Right ventricle myocardium superior (tissue), 1 donor: ENCODE measurements at places on chromosomes 3 and 15. TPM values are rescaled to one million over a fixed set of nuclear protein-coding genes. Genes with fewer than 3 reads are reported as not detected.

GRCh38 chr3:49802719-49803464 is at the start of gene INKA1:
Gene INKA1, plus strand, starts transcription at chr3:49803261. Its CDS starts 132 bp downstream, at chr3:49803393.
- DNase-seq = peak; percentile 95

GRCh38 chr3:18237251-18238005 is 187.7 kb downstream of the SATB1 start:
- no peak for DNase-seq

DNA sequence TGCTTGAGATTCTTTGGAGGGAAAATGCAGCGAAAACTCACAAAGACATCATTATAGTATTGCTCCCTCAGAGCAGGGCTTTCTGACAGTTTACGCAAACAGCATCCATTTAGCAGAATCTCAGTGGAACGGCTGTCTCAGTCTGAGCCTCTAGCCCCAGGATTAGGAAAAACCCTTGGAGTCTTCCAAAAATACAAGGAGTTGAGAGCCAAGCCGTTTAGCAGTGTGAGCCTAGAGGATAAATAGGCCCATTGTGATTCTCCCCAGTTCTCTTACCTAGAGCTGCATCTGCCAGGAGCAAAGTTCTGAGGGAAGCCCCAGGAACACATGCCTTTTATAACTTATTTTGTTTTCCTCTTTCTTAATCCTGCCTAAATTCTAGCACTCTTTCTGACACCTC is 359.6 kb downstream of the NTRK3 start:
- DNase-seq = no peak

- DNase-seq = no peak
Measured at GRCh38 chr15:97966924-97967620, 6.6 kb downstream of the ARRDC4 start.

DNA sequence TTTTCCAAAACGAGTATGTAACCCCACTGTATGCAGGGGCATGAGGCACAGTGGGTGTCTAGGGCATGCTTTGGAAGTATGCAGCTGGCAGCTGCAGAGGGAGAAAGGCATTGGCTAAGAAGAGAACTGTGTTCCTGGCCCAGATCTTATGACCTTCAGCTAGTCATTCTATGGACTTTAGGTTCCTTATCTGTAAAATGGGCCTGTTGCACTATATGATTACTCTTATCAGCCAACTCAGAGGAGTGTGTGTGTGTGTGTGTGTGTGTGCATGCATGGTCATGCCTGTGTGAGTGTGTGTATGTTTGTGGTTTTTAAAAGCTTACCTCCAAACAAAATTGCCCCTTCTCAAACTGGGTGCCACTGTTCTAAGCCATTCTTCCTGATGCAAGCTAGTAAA is 27.4 kb upstream of the CHST2 start:
- DNase-seq = no peak

DNA sequence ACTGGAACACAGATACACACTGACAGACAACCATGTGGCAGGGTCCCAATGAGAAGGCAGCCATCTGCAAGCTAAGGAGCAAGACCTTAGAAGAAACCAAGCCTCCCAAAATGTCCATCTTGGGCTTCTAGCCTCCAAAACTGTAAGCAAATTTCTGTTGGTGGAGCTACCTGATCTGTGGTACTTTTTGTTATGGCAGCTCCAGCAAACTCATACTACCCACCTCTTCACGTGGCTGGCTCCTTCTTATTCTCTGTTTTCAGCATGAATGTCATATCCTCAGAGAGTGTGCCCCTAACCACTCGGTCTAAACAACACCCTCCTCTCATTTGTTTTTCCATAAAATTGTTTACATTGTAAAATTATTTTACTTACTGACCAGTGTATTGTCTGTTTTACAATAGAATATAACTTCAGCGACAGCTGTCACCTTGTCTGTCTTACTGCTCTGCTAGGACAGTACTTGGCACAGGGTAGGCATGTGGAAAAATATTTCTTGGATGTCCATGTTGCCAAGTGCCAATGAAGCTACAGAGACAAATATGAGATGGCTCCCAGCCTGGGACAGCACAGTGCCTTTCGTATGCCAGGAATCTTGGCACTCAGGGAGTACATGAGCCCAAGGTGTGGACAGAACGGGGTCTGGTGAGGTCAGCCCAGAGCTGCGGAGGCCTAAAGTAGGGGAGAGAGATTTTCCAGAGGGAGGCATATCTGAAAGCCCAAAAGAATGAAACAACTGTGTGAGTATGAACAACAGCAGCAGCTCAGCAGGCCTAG is 17.4 kb upstream of the SLC25A36 start:
- DNase-seq = peak; percentile 74

- no peak for DNase-seq
Measured at GRCh38 chr15:59349680-59350420, 22.8 kb downstream of the MYO1E start.

GRCh38 chr15:70044168-70044567 is 53.5 kb downstream of the TLE3 start:
- DNase-seq = no peak

The PSTPIP1 gene
- 5.0 TPM for total RNA-seq

GRCh38 chr3:11335056-11335608 is 62.9 kb downstream of the ATG7 start:
- DNase-seq = no peak

The ARNT2 gene
- total RNA-seq = 3.3 TPM

DNA sequence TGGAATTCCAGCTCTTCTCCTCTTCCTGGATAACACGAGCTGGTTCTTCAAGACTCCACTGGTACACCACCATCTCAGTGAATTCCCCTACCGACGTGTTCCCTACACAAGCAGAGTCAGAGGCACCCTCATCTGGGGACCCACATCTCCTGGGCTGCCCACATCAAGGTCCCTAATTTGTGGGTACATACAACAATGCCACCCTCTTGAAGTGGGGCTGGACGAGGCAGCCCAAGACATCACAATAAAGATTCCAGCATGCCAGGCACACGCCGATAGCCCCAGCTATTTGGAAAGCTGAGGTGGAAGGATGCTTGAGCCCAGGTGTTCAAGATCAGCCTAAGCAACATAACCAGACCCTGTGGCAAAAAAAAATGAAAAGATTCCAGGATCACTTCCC is 221.2 kb upstream of the LINGO1 start:
- DNase-seq = no peak

DNA sequence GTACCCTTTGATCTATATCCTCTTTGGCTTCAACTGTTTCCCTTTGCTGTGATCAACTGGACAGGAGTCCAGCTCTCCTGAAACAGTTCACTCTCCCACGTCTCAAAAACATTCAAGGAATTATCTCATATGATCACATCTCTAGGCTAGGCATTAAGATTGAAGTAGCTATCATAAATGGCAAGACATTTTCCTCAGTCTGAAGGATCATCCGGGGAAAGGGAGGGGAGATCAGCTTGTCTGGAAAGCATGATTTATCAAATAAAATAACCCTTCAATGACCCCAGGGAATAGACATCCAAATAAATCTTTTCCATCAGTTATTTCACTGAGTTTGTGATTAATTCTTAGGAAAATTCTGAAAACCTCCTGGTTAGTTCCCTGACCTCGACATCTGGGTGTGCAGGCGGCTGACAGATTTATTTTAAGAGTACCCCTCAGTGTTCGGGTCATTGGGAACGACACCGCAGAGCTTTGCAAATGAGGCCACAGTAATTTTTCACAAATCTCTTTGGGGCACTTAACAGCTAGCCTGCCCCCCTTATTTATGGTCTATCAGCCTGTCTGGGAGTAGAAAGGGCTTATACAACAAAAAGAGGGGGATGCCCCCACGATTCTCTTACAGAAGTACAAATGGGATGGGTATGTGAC is 65.8 kb downstream of the NSMCE3 start:
- DNase-seq = no peak

DNA sequence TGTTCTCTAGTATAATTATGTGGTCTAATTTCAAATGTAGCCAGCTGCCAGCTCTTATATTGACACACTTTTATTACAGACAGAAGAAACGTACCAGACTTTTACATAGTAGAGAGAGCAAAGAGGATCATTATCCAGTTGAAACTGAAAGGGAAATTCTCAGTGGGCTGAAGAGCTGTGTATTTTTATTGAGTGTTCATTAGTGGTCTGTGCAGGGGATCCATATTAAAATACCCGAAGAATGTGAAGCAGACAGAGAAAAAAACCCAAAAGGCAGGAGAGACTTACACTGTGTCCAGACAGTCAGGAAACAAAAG is 41.3 kb downstream of the MYRIP start:
- no peak for DNase-seq

DNA sequence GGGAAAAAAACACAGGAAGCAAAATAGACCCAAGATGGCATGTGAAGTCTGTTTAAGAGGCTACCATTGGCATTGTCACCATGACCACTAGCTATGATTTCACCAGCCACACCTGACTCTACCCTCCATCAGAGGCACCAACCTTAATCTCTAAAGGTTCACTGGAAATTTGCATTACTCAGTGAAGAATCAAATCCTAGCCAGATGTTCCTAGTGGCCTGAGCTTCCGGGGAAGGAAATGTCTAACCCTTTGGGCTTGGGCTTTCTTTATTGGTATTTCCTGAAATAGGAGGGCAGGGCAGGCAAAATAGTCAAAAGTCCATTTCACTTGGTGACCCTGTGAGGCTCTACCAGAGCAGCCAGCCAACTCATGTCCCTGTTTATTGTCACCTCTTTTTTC is 110.9 kb upstream of the PHLDB2 start:
- DNase-seq = no peak

DNA sequence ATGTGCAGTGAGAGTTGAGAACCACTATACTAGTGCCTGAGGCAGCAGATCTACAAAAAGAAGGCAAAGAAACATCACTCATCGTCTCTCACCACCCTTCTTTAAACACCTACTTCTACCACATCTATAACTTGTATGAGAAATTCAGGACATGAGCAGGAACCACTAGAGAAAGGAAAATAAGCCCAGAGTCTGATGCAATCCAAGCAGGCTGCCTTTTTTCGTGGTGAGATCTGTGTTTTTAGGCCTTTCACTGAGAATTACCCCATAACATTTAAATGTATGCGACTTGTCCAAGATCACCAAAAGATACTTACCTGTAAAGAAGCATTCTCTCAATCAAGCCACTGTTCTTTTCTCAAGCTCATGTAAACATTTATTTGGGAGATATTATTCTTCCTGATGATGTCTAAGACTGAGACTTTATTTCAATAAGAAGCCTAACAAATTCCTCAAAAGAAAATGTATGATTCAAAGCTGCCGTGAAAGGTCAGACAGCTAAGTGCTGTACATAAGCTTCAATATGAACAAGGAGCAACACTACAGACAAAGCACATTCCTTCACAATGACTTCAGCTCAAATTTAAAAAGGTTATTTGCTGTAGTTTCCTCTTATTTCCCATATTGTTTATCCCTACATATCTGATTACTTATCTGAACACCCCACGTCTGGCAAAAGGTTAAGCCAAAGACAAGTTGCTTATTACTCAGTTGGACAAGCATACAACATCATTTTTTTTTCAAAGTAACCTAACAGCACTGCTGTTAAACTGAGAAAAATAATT is 16.5 kb downstream of the SPICE1 start:
- DNase-seq = no peak

DNA sequence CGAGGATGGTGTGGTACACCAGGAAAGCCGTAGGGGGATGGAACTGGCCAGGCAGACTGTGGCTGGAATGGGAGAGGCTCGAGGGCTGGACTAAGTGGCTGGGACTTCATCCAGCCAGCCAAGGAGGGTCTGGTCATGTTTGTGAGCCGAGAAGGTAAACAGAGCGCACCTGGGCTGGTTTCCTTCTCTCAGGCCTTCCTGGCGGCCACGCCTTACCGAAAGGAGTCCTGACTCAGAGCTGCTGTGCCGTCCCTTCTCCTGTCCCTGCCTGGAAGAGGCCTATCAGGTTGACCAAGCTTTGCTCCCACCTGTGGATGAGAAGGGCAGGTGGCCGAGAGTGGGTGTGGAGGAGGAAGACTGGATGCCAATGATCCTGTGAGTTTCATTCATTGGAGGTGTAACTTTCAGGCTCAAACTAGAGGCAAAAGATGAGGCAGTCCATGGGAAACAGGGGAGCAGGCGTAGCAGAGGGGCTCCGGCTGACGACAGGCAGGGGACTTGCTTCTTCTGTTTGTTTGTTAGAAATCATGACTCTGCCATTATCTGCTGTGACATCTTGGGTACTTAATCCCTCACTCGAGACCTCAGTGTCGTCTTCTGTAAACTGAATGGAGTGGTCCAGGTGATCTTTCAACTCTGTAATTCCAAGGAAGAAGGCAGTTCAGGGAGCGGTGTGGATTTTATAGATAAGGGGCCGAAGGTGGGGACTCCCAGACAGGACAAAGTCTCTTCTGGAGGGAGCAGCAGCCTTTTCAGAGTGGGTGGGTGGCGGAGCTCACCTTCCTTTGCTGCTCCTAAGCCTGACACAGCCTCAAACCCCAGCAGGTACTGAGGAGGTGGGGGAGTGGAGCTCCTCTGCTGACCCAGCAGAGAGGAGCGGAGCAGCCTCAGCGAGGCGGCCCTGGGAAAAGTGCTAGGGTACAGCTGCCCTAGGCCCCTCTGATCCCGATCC is 71.8 kb upstream of the GATM start:
- DNase-seq = no peak

DNA sequence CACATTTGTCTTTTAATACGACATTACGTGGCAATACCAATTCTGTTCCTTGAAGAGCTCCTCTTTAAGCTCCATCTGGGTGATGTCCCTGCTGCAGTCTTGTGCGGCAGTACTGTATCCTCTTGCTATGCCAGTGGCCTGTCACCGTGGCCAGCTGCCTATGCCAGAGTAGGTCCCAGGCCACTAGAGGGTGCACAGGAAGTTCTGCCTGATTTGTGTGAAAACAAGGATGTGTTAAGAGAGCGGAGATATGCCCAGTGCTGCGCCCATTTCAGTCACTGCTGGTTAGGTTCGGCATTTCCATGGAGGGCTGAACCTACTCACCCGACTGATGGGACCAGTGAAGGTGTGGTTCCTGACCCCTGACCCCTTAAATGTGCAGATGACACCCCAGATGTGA is 25.2 kb downstream of the NIPA1 start:
- DNase-seq = peak; percentile 53

GRCh38 chr15:74317820-74318375 is 49.5 kb downstream of the CYP11A1 start:
- DNase-seq = peak; percentile 91

The PLAAT1 gene
- total RNA-seq = 4.5 TPM

- DNase-seq = no peak
Measured at GRCh38 chr3:43647331-43648166, 25.7 kb upstream of the ANO10 start.

DNA sequence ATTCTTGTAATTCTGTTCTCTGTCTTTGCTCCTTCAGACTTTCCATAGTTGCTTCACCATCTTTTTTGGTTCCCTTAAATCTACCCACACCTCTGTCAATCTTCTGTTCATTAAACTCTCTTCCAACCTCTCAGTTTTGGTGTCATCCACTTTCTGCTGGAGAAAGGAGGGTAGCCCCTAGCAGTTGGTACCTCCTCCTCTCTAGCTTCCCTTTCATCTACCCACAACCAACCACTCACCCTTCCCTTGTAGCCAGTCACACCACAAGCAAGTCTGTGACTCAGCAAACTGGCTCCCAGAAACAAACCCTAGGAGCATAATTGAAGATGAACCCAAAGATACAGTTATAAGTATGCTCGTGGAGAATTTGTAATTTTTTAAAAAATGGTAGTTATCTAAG is 318.6 kb downstream of the FHIT start:
- DNase-seq = no peak

GRCh38 chr3:48478626-48479555 is 25.1 kb downstream of the SHISA5 start:
- DNase-seq = no peak

The SPATA12 gene
- total RNA-seq = not detected

The ZPLD1 gene
- not detected for total RNA-seq
